ENCODE measurements at places on chromosomes 4 and X.
A peak's percentile ranks its signal among the peaks of the same experiment; 100 is the strongest.

- DNase-seq = no peak
Measured at GRCh38 chrX:69257499-69258127, 92.4 kb upstream of the PJA1 start.

GRCh38 chr4:181289198-181289597 is 954.0 kb upstream of the TENM3 start:
- DNase-seq = no peak

DNA sequence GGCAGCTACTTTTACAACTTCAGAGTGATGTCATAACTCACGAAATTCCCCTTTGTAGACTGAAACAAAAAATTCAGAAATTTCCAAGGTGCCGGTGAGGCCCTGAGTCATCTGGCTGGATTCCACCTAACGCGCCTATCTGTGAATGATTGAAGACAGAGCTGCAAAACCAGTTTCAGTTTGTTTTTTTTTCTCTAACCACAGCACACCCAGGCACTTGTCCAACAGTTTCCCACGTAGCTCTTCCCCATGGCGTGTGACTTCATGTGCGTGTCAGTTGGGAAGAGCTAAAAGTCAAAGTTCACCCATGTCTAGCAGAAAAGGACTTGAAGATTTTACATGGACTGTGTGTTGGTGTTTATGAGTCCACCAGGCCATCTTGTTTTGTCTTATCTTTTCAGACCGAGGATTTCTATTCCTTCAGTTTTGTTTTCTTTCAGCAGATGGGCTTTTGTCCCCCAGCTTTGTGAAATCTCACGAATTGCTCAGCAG is 16.4 kb downstream of the TCEANC start:
- peak; percentile 43 for DNase-seq

DNA sequence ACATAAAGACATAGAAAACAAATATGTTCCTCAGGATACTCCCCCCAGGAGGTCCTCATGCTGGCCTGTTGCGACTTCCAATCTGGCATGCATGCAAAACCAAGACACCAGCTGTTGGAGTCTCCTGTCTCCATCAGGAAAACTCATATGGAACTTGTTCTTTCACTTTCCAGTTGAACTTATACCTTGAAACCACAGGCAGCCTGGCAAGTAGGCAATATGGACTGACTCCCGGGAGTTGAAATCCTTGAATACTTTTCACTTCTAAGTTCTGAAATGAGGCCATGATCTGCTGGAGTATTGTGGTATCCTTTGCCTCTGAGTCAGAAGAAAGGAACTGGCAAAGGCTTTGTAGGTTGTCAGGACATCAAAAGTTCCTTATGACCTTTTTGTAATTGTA is 444.2 kb downstream of the IDS start:
- no peak for DNase-seq

DNA sequence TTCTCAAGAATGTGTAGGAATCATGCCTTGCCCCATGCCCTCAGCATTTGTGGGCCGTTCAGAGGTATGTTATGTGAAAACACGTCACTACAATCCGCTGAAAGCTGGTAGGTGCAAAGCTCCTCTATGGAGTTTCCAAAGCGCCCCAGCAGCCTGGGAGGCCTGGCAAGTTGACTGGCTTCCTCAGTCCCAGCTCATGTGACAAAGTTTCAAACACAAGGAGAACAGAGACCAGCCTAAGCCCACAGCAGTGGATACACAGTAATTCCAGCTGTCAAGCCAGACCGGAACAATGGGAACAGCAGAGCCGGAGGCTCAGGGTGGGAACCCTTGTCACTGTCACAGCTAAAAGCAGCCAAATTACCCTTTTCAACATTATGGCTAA is 33.5 kb downstream of the NAT8L start:
- DNase-seq = no peak

- peak; percentile 83 for DNase-seq
Measured at GRCh38 chrX:107710617-107711391, 64.8 kb downstream of the TSC22D3 start.

GRCh38 chr4:184442314-184442635 is 32.1 kb downstream of the IRF2 start:
- DNase-seq = no peak

GRCh38 chr4:159416073-159416472 is 313.2 kb downstream of the RAPGEF2 start:
- DNase-seq = no peak

DNA sequence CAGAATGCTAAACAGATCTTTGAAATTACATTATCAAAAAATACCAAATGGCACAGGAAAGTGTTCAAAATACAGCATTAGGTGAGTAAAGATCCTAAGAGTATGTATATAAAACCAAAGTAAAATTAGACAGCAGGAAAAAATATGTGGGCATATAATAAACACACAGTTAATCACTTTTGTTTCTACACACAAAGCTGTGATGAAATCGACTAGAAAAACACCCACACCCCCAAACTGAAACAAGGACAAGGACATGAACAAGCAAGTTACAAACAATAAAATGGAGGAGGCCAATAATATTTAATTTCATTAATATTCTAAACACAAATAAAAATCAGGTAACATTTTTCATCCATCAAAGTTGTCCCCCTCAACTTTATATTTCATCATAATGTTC is 143.2 kb downstream of the FRYL start:
- DNase-seq = no peak
